ENCODE measurements at places on chromosomes 5 and 9.

DNA sequence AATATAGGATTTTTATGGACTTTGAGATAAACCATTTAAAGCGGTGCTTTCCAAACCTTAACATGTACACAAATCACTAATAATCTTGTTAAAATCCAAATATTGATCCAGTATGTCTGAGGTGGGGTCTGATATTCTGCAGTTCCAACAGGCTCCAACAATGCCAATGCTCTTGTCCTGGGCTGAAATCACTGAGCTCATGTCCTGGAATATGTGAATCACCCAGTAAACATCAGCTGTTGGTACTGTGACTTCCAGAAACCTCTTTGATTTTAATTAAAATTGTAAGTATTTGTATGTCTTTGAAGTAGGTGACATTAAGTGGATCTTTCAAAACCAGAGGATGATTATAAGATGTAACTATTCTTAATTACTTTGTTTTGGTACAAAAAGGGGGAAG, 52.8 kb upstream of the CAST start:
- DNase-seq = no peak

- no peak for DNase-seq
Measured at GRCh38 chr9:95147452-95148207, 169.9 kb downstream of the FANCC start.

DNA sequence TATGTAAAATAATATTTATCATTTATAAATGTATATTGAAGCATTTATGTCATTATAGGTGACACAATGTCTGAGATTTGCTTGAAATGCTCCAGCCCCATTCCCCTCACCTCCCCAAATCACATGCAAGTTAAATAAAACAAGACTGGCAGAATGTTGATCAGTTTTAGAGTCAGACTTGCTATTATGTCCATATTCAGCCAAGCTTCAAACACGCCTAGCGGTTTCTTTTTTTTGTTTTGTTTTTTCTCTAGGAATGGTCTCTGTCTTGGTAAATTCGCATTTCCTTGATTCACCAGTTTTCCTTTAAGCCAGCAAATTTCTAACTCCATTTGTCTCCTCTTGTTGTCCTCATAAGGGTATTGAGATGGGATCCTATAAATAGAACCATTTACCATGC, 153.0 kb upstream of the HMHB1 start:
- no peak for DNase-seq

GRCh38 chr9:97697837-97698236, 697 bp upstream of the XPA start:
- DNase-seq = no peak

DNA sequence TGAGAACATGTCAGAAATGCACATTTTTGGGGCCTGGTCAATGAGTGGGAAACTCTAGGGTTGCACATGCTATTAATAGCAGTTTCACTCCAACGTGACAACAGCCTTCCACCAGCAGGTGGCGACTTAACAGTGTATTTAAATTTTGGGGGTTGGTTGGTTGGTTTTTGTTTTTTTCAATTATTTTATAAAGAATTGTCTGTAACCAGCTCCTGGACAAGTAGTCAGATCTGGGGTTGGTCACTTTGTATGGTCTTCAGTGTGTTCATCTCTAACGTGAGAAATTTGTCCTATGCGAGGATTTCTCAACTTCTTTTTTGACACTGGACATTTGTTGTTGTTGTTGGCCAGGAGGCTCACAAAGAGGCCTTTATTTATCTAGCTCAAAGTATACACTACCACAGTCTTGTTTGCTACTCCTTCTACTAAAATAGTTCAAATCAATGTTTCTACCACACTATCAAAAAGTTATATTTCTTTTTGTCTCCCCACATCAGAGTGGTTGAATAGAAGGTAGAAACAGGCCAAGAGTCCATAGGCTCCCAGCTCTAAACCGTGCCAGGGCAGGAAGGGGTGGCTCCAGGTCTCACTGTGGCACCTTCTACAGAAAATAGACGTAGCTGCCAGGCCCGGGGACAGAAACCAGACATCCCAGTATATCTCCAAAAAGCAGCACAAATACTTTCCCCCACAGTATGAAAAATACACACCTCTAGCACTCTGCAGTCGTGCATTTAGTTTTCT, 110.4 kb downstream of the TRPM6 start:
- peak; percentile 79 for DNase-seq

DNA sequence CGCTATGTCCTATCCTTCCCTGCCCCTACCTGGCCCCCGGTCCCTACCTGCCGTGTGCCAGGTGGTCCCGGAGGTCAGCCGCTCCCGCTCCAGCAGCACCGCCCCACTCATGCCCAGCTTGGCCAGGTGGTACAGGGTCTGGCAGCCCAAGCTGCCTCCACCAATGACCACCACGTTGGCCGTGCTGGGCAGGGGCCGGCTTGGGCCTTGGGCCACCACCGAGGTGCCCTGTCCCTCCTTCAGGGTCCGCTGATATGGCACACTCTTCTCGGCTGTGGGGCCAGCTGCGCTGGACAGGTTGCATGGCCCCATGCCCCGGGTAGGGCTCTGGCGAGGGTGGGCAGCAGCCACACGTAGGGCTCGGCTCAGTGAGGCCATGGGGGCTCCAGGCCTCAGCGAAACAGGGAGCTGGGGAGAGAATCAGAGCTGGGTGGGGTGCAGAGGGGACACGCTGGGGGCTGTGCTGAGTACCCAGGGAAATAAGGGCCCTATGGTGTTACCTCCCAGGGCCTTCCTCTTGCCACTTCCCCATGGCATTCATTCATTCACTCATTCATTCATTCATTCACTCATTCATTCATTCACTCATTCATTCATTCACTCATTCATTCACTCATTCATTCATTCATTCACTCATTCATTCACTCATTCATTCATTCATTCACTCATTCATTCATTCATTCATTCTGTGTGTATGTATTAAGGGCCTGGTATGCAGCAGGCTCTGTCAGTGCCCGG, 4.2 kb downstream of the SARDH start:
- DNase-seq = no peak

GRCh38 chr9:127090341-127090985, 32.0 kb downstream of the ANGPTL2 start:
- no peak for DNase-seq

DNA sequence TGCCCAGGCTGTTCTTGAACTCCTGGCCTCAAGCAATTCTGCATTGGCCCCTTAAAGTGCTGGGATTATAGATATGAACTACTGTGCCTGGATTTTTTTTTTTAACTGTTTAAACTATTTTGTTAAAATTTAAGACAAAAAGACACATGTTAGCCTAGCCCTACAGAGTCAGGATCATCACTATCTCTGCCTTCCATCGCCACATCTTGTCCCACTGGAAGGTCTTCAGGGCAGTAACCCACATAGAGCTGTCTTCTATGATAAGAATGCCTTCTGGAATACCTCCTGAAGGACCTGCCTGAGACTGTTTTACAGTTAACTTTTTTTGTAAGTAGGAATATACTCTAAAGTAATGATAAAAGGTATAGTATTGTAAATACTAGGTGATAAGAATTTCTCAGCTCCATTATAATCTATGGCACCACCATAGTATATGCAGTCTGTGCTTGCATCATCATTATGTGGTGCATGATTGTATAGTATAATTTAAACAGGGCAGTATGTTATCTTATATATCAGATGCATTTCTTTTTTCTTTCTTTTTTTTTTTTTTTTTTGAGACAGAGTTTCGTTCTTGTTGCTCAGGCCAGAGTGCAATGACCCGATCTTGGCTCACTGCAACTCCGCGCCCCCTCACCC, 52.7 kb downstream of the DENND4C start:
- DNase-seq = no peak

GRCh38 chr9:37920471-37921167, 16.7 kb upstream of the SLC25A51 start:
- no peak for DNase-seq

- DNase-seq = no peak
Measured at GRCh38 chr5:13640270-13640669, 304.2 kb downstream of the DNAH5 start.
